ENCODE measurements at places on chromosomes 12 and 14.

DNA sequence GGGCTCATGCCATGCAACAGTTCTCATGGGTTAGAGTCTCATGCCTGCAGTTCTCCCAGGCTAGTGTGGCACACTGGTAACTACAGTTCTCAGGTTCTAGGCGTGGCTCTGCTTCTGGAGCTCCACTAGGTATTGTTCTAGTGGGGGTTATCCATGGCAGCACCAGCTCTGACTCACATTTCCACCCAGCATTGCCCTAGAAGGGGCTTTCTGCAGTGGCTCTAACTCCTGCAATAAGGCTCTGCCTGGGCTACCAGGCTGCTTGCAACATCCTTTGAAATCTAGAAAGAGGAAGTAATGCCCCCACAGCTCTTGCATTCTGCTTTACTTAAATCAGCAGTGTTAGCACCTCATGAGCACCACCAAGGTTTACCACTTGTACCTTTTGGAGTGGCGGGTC is 220.3 kb upstream of the ARID2 start:
- no peak for DNase-seq

GRCh38 chr12:113875691-113876090 is 90.4 kb downstream of the RBM19 start:
- no peak for DNase-seq

- no peak for DNase-seq
These were observed 74.9 kb upstream of the CMKLR1 start for GRCh38 chr12:108414021-108414420.

- no peak for DNase-seq
These were observed 35.4 kb downstream of the NOC4L start for GRCh38 chr12:132179431-132180362.

DNA sequence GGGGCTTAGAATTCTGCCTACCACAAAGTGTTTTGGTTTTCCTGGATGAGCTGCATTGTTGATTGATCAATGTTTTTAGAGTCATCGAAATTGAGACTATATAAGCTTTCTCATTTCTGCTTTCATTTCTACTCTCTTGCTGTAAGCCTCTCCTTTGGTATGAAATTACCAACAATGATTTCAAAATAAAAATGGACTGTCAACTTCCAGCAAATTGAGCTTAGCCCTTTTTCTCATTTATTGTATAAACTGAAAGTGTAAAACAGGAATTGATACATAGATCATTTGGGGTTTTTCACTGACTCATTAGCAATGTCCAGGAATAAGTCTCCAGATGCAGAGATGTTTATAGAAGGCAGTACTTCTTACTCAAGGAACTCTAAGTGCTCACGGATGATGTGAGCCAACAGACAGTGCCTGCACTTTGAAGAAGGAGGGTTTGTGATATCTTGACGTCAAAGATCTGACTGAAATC is 20.0 kb upstream of the PCNX1 start:
- no peak for DNase-seq

DNA sequence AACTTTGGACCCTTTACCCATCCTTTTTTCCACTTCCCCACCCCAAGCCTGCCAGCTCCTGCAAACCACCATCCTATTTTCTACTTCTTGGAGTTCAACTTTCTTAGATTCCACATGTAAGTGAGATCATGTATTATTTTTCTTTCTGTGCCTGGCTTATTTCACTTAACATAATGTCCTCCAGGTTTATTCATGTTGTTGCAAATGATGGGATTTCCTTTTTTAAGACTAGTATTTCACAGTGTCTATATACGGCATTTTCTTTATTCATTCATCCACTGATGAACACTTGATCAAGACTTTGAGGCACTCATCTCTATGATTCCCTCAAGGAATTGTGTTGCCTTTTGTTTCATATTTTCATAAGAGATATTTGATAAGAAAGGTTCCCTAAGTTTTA is 5.6 kb upstream of the PRPF39 start:
- no peak for DNase-seq

DNA sequence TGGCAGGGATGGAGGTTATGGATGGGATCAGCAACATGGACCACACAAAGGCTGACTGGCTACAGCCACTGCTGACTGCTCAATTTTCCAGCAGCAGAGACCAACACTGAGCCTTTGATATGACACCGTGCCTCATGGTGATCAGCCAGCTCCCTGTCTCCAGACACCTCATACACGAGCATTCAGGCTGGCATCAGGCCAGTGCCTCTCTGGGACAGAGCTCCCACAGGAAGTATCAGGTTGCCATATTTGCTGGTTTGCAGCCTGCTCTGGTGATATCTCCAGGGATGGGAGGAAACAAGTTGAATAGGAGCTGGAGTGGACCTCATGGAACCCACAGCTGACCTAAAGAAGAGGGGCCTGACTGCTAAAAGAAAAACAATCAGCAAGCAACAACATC is 471.2 kb upstream of the ATXN7L3B start:
- no peak for DNase-seq

DNA sequence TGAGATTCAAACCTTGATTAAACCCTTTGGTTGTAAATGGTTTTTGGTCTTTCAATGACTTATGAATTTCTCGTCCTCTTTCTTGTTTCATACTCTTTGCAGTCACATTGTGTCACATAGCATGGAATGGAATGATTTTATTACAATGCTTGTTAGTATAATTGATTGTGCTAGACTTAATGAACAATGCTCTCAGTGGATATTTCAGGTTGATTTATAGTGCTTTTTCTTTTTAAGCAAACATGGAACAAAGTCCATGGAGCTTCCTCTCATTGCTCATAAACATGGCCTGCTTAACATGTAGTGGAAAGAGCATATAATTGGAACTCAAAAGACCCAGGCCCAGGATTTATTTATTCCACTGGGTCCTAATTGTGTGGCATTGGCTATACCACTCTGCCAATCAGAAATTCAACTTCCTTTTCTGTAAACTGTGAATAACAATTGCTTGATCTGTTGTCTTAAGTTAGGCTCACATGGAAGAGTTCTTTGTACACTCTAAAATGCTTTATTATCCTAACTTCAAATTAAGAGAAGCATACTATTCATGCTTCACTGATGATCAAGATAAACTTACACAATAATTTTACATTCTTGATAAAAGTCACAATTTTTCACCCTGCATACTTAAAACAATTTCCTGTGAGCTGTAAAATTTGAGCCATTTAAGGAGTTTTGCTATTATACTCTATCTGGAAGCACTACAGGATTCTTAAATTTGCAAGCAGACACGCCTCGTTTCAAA is 370.5 kb upstream of the PDE3A start:
- DNase-seq = no peak

- no peak for DNase-seq
These were observed 183.1 kb downstream of the PHLDA1 start for GRCh38 chr12:75848431-75848925.

- DNase-seq = no peak
These were observed 126.2 kb upstream of the SOX5 start for GRCh38 chr12:24075650-24076049.

GRCh38 chr12:71236133-71236660 is 78.4 kb upstream of the TSPAN8 start:
- no peak for DNase-seq

DNA sequence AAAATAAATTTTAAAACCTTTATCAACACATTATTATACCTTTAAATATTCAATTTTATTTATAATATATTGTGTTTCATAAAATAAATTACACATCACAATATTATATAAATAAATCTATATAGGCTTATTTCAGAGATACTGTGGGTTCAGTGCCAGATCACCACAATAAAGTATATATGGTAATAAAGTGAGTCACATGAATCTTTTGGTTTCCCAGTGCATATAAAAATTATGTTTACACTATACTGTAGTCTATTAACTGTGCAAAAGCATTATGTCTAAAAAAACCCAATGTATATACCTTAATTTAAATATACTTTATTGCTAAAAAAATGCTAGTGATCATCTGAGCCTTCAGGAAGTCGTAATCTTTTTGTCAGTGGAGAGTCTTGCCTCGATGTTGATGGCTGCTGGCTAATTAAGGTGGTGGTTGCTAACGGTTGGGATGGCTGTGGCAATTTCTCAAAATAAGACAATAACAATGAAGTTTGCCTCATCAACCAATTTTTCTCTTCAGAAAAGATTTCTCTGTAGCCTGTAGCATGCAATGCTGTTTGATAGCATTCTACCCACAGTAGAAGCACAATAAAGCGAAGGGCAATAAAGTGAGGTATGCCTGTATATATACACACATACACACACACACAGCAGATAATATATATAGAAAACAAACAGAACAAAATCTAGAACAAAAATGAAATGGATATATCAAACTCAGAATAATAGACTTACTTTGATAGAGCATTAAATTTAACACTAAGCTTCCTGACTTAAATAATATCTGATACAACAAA is 32.4 kb downstream of the CCDC59 start:
- no peak for DNase-seq

- DNase-seq = no peak
These were observed 84.5 kb downstream of the MDGA2 start for GRCh38 chr14:47590767-47591495.

DNA sequence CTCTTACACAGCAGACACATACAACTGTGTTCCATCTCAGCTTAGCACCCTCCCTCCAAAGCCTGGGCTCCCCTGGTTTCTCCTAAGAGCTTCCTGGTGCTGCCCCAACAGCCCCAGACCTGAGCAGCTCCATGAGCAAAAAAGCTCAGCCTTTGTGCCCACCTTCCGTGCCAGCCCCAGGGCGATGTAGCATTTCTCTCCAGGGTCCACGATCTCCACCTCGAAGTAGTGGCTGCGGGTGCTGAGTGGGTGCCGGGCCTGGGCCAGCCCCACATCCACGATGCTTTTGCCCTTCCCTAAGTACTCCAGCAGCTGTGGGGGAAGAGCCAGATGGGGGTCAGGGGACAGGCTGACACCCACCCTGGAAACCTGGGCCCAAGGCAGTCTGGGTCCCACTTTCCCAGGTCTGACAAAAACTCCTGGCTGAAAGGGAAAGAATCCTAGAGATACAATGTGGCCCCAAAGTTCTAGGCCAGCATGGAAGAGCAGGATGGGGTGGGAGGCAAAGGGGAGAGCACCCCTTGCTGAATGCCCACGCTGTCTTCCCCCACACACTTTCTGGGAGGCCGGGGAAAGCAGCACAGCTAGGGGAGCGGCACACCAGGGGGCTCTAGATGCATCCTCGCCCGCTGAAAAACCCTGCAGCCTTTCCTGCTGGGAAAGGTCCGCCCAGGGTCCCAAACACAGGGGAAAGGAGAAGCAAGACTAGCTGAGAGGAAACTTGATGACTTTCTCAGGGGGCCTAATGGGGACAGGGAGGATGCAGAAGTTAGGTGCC is 11.0 kb downstream of the SPRYD3 start:
- no peak for DNase-seq

DNA sequence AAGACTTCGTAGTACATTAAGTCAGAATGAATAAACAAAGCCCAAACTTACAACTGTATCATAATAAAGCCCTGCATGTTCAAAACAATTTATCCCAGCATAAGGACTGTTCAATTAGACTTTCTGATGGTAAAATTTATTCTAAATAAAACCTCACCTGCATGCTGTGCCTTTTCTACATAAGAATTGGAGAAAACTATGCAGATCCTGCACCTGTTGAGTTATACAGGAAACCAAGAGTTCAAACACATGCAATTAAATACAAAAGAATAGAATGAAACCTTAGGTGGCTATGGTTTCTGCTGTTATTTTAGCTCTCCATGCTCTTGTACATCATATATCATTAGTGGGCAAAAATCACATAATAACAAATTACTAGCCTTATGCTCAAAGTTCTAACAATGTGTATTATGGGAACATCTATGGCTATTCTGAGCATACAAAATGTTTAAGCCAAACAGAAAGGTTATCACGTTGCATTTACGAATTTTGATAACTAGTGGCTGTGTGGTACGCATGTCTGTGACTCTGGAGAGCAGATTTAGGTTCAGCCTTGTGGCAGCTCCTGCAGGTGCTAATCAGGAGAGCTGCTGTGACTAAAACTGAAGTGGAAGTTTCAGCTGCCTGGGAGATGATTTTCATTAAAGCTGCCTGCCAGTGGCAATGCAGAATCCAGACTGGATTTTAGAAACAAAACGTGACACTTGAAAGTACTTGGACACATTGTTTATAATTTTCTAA is 36.1 kb upstream of the LRFN5 start:
- no peak for DNase-seq

DNA sequence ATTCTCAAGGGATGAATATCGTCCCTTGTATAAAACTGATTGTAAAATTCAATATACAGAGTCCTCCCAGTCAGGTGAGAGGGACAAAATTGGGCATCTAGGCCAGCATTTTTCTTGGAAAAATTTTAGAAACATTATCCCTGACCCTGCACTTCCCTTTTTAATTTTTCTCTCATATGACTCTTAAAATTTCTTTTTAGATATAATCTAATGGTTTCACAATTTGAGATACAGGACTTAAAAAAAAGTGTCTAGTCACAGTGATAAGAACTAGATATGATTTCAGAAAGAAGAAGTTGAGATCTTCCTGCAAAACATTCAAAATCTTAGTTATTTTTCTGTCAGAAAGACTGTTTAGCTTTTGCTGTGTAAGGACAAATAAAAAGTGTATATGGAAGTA is 270.8 kb upstream of the PPFIA2 start:
- no peak for DNase-seq

- no peak for DNase-seq
These were observed 11.7 kb downstream of the ITGA5 start for GRCh38 chr12:54407183-54407905.

DNA sequence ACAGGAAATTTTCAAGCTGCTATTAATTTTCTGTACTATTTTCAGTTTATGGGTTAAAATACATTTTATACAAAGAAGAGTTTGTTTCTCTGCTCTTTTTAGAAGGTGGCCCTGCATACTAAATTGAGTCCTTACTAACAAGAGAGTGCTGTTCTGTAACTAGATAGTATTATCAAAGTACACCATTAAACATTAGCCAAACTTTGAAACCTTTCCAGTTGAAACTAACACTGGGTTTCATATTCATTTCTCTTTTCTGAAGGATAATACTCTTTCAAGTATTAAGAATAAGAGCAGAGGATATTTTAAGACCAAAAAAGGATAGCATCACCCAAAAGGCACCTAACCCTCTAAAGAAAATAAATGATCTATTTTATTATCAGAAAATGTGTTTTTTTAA is 47.2 kb downstream of the PEBP1 start:
- DNase-seq = no peak

GRCh38 chr14:83913476-83913875 is 1616.5 kb upstream of the FLRT2 start:
- DNase-seq = no peak

DNA sequence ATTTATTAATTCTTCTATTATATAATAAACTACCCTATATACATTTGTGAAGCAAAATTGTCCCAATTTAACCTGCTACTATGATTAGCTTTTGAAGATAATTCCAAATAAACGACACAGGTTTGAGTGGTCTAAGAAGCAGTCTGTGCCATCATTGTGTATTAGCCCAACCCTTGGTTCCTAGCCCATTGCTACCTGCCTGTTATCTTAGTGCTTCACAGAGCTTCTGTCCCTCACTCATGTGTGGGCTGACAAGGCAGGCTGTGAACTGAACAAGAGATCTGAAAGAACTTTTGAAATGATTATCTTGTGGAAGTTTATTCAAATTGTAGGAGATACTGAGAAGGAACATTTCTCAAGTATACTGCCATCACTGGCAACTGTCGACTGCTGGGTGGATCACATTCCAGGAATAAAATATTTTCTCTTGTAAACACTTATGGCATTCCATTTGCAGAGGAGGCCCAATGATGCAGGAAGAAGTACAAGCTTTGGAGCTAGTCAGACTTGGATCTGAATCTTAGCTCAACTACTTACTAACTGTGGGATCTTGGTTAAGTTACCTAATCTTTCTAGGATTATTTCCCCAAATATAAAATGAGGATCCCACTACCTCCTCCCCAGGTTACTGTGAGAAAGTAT is 7.8 kb upstream of the MTERF2 start:
- peak; percentile 55 for DNase-seq

GRCh38 chr14:74221741-74222140 is 17.5 kb upstream of the VSX2 start:
- DNase-seq = no peak

GRCh38 chr14:82759656-82760055 is 1226.0 kb upstream of the SEL1L start:
- DNase-seq = no peak
